ENCODE measurements at places on chromosomes 5 and 9. TPM values are rescaled to one million over a fixed set of nuclear protein-coding genes. Genes with fewer than 3 reads are reported as not detected.

SVEP1 gene
- polyA plus RNA-seq = not detected

PCDHB8 gene
- 0.33 TPM for polyA plus RNA-seq

IRGM gene
- not detected for polyA plus RNA-seq

SPATA31E1 gene
- polyA plus RNA-seq = not detected

EIF4E1B gene
- not detected for polyA plus RNA-seq

DCAF12 gene
- polyA plus RNA-seq = 38.8 TPM

DNA sequence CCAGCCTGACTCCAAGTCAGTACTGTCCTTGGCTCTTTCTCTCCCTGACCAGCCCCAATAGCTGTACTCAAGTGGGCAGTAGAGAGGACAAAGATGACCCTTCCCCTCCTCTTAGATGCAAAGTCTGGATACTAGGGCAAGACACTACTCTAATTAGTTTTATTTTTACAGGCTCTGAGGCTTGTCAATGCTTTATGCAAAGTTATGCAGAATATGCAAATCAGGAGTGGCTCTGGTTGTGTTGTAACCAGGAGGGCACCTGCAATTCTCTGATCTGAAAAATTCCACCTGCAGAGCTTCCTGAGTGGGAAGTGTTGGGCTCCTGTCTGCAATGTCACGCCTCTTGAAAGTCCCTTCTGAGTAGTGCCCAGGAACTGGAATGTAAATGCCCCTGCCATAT is 201.5 kb downstream of the RGS3 start:
- DNase-seq = no peak

DNA sequence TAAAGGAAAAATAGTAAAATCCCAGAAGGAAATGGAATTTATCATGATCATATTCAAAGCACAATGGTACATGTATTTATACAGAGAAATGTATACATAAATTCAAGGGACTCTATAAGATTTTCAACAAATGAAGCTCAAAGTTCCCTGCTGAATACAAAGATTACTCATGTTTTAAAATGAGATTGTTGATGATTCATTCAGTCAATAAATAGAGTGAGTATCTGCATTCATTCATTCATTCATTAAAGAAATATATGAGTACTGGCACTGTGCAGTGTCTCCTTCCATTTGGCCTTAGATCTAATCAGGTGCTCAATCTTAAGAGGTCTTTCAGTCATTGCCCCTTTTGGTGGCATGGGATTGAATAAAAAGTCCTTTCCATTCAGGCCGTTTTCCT is 310.0 kb downstream of the KIAA0825 start:
- DNase-seq = no peak

GRCh38 chr5:125011947-125012346 is 265.5 kb upstream of the ZNF608 start:
- no peak for DNase-seq

- peak; percentile 32 for DNase-seq
Observed at GRCh38 chr5:142597546-142598337, 88.1 kb downstream of the FGF1 start.

DNA sequence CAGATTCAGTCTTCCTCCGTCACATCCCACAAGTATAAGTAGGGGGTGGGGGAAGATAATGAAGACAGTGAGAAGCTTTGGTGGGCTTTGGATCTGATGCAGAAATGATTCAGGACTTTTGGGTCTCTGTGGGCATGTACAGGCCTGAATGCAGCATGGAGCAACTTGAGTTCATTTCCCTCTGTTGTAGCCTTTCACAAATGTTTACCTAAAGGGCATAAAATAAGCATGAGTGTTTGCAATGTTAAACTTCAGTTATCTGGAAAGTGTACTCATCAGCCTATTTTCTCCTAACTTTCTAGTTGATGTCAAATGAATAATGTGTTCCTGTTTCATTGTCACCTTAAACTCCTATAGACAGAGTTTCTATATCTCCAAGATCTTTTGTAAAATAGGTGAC is 39.3 kb downstream of the GARNL3 start:
- DNase-seq = no peak

- no peak for DNase-seq
Observed at GRCh38 chr9:33628865-33629410, 104.9 kb downstream of the ANKRD18B start.

DNA sequence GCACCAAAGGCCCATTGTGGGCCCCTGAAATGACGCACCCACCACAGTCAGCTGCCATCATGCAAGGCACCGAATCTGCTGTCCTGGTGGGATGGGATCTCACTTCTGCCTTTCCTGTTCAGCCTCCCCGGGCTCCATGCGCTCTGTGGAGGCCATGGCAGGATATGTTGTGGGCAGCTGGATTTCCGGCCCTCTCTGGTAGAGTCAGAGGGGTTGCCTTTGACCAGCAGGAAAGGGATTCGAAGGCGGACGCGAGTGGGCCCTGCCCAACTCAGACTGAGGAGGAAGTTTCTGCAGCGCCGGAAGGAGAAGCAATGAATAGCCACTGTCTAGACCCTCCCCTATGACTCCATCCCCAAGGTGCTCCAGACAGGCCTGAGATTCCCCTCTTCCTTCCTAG is 35.5 kb downstream of the GADD45G start:
- DNase-seq = no peak

DNA sequence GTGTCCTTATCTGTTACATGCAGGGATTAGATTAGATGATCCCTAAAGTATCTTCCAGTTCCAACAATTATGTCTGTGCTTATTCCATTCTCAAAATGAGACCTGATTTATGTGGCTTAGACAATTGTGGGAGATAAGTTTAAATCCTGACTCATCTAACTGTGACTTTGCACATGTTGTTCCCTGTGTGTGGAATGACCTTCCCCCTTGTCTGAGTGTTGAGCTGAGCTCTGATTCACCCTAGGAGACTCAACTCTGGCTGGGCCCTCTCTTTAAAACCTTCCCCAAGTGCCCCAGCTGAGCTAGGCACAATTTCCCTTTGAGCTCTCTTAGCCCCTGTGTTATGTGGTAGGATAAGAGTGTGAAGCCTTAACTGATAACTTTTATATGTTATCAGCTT is 118.9 kb upstream of the ELL2 start:
- no peak for DNase-seq

DNA sequence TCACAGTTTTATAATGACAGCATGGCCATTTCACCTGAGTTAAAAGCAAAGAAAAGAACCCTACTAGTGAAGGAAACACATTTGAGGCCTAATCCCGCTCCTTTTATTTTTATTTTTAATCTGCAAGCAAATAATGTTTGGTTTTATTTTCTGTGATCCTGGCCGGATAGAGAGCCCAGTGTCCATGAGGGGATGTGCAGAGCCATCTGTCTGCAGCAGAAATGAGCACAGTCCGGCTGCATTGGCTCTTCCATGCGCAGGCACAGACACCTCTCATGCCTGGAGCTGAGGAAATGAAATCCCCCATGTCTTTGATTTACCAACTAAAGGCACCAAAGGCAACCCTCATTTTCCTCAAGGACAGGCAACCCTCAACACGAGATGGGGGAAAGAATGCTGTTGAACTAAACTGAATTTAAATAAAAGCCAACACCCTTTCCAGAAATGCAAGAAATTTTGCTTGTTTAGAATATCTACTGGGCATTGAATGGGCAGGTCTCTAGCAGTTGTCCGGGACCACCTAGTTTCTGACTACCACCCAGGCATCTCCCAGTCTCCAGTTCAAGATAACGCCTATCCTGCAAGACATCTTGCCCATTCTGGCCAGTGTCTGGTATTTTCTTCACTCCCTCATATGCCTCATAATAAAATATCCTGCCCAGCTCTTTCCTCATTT is 47.9 kb upstream of the SEMA6A start:
- no peak for DNase-seq

DNA sequence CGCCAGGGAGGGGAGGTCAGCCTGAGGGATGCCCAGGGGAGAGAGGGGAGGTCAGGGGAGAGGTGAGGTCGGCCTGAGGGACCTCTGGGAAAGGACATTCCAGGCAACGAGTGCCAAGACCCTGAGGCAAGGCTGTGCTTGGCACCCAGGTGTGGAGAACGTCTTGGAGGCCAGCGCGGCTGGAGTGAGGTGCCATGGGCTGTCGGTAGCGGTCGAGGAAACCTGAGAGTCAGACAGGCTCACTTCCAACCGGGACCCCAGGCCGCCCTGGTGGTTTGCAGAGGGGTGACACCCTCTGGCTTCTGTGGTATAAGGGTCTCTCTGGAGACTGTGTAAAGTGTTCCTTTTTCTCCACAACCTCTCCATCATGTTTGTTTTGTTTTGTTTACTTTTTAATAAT is 82.9 kb downstream of the CACNA1B start:
- DNase-seq = no peak

- DNase-seq = no peak
Observed at GRCh38 chr5:55052383-55052931, 28.4 kb downstream of the GZMK start.

GRCh38 chr9:78243130-78243529 is 7.3 kb downstream of the CEP78 start:
- DNase-seq = no peak

DNA sequence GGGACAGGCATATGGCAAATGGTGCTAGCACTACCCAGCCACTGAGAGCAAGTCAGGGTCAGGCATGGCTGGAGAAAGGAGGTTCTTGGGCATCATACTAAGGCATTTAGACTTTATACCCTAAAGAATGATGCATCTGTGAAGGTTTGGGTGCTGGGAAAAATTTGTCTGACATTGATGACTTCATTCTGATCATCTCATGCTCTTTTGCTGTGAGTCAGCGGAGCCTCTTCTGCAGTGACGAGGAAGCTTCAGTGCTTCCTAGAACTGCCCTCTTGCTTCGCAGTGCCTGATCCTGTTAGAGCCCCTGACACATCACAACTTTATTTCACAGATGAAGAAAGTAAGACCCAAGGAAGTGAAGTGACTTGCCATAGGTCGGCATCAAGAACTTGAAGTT is 266.6 kb upstream of the GAS1 start:
- no peak for DNase-seq

- no peak for DNase-seq
Observed at GRCh38 chr5:56037531-56038010, 42.8 kb upstream of the IL6ST start.

DNA sequence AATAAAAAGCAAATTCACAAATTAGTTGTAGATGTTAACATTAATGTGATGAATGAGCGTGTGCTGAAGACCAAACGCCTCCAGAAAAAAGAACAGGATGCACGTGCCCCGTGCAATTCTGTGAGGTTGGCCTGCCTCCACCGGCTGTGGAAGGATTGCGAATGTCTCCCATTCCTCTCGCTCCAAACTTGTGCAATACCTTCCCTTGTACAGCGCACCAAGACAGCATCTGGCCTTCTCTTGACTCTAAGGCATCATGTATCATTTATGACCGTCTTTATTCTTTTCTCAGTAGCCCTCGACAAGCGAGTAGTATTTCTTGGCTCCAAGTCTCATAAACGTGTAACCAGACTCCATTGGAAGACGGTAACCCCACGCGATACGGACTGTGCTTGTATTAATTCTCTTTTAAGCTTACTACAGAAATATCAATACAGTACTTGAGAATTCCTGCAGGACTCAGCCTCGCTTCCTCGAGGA is 1.5 kb upstream of the TESK1 start:
- DNase-seq = peak; percentile 28

DNA sequence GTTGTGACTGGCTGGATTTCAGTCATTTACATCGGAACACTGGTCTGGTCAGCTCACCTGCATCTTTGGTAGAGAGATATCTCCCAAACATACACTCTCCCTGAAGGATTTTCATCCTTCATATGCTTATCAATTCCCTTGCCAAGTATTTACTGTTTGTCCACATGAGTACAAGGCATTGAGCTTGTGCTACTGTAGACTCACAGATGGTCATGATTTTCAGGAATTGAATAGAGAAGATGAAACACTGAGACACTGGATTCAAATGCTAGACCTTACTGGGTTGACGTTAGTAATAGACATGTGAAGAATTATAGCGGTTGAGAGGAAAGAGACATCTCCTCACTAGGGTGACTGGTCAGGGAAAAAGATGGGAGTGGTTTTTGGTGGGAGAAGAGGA is 62.9 kb upstream of the ABL1 start:
- DNase-seq = no peak

DNA sequence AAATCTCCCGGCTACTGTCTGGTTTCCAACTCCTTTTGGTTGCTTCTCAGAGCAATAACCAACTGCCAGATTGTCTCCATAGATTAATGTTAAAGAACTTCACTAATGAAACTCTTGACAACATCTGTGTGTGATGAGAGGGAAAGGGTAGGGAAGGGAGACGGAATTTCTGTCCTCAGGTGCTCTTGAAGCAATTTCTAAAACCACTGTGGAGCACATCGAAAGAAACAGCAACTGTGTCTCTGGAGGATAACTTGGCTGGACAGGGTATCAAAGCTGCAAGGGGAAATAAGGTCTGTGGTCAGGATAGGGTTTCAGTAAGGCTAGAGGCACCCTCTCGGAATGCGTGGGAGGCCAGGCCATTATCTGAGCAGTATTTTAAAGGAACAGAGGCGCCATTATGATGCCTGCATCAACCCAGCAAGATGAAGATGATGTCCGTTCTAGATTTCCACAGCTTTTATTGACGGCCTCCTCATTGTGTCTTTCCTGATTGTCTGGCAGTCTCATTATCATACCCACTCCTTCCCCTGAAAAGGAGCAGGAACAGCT is 76.6 kb downstream of the RORB start:
- no peak for DNase-seq

- no peak for DNase-seq
Observed at GRCh38 chr9:14183001-14183400, 130.9 kb downstream of the NFIB start.

DNA sequence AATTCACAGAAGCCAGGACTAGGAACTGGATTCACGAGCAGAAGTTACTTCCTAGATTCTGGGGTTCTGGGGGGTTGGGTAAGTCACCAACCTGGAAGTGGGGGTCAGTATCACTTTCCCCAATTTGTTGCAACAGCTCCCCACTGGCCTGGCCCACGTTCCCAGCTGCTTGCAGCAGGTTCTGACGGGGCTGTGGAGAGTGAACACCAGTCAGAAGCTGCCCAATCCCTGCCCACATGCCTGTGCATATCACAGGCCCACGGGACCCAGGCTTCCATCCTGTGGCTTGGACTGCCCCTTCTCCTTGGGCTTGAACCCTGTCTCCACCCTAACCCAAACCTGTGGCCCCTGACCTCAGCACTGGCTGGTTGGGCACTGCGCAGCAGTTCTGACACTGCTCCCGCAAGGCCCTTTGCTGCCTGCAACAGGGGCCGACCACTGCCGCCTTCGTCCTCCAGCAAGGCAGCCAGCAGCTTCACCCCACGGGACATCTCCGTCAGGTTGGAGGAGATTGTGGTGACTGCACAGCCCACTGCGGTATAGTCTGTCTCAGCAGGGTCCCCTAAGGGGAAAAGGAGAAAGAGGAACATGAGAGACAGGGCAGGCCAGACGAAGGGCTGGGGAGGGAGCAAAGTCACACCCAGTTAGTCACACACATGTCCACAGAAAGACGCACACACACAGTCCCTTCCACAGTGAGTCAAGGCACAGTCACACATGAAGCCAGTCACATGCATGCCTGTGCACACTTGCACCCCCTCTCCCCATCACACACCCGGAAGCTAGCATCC is 13.1 kb downstream of the TLN1 start:
- no peak for DNase-seq
